Activated B cell treated with CpG ODN at 0.5 μM for 24 hours (primary cell): ENCODE measurements at places on chromosomes 3 and 15. TPM values are rescaled to one million over a fixed set of nuclear protein-coding genes. Genes with fewer than 3 reads are reported as not detected.
A peak's percentile ranks its signal among the peaks of the same experiment; 100 is the strongest.

GRCh38 chr3:37041546-37042195 is 48.4 kb downstream of the MLH1 start:
- peaks cover 73% of the 10 kb centered on the region for H3K36me3 ChIP-seq
- H3K27me3 ChIP-seq = no peaks in the 10 kb centered on the region
- no peak for DNase-seq
- no peaks in the 10 kb centered on the region for H3K4me1 ChIP-seq

- H3K4me1 ChIP-seq = peaks cover 14% of the 10 kb centered on the region
- H3K27ac ChIP-seq = no peak overlapping the region
- no peak for DNase-seq
These were observed 1.6 kb upstream of the PLD1 start for GRCh38 chr3:171811913-171812335.

DNA sequence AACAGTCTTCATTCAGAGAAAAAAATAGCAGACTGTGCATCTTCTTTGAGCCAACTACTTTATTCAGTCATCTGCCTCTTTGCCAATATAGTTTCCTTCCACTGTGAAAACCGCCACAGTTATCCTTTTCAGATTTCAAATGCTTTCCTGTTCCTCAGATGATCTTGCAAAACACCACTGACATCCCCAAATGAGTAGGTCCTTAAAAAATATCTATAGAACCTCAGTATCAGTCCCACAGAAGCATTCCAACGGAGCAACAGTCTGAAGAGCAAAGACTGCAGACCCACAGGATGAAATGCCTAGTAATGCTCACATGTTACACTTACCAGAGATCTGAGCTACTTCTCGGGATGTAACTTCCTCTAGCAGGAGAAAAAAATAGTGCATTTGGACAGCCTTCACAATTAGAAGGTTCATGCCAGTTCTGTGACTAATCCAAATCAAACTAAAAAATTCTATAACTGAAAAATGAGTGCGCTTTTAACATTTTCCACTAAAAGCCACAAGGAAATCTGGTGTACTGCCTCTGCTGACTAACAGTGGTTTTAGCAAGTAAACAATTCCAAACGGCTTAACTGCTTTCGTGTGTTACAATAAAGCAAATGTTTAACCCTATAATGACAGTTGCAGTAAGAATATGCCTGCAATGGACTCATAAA is at the start of gene ANKRD28:
ANKRD28 (minus strand) TSS at position 338 of the 662 bp plus-strand sequence. CDS start 1,458 bp downstream, outside the sequence.
- peaks cover 3% of the 10 kb centered on the region for H3K36me3 ChIP-seq
- DNase-seq = no peak
- peaks cover 66% of the 10 kb centered on the region for H3K4me1 ChIP-seq
- H3K4me3 ChIP-seq = peak within 1 kb of the TSS; percentile 68
- H3K27ac ChIP-seq = peak within 1 kb of the TSS; percentile 82

REC114 gene
- not detected in 2 replicates for total RNA-seq

GRCh38 chr3:16012086-16012485 is 162.4 kb upstream of the GALNT15 start:
- no peaks in the 10 kb centered on the region for H3K27me3 ChIP-seq
- no peak overlapping the region for H3K4me3 ChIP-seq
- no peaks in the 10 kb centered on the region for H3K4me1 ChIP-seq
- no peaks in the 10 kb centered on the region for H3K36me3 ChIP-seq
- H3K27ac ChIP-seq = no peak overlapping the region

DNA sequence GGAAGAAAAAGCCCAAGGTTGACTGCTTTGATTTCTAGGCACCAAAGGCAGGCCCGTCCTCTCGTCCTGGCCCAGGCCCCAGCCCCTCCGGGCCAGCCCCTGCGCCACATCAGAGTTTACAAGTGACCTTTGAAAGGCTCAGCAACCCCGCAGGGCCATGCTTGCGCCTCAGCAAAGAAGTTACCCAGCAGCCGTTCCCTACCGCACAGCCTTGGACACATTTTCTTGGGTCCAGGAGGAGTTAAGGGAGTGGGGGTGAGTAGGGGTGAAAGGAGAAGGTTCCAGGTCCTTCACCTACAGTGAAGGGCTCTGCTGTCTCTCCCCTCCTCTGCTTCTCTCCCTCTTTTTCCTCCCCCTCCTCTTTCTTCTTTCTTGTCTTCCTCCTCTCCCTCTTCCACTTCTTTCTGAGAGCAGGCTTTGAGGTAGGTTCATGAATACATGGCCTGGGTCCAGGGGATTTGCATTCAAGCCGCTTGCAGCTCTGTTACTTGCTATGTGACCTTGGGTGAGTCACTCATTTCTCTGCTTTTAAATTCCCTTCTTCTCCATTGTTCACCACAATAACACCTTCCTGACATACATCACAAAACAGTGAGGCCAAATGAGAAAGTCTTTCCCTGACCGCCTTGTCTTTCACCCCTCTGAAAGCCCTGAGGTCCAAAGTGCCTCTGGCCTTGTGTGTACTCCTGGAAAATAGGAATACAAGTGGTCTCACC is 223.3 kb upstream of the TPRG1 start:
- H3K27me3 ChIP-seq = peaks cover 13% of the 10 kb centered on the region
- peak overlapping the region; percentile 93 for H3K27ac ChIP-seq
- H3K4me3 ChIP-seq = peak overlapping the region; percentile 62
- H3K36me3 ChIP-seq = no peaks in the 10 kb centered on the region
- peaks cover 43% of the 10 kb centered on the region for H3K4me1 ChIP-seq
- no peak for DNase-seq

GRCh38 chr15:63243101-63243500 is 34.3 kb upstream of the APH1B start:
- no peaks in the 10 kb centered on the region for H3K27me3 ChIP-seq
- H3K4me1 ChIP-seq = peaks cover 43% of the 10 kb centered on the region
- DNase-seq = no peak
- H3K27ac ChIP-seq = peak overlapping the region; percentile 59

DNA sequence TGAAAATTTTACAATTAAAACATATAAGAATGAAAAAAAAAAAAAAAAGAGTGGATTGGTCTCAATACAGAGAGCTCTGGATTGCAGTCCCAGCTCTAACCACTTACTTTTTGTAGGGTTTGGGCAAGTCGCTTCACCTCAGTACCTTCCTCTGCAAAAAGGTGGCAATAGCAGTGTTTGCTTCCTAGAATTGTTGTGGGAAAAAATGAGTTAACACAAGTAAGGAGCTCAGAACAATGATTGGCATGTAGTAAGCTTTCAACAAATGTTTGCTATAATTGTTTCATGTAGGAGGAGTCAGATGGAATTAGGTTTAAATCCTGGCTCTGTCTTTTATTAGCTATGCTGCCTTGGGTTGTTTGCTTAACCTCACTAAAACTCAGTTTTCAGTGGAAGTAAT is 425.2 kb upstream of the TBL1XR1 start:
- H3K36me3 ChIP-seq = no peaks in the 10 kb centered on the region
- no peak overlapping the region for H3K27ac ChIP-seq
- no peak for DNase-seq

- no peak overlapping the region for H3K4me3 ChIP-seq
- H3K27me3 ChIP-seq = no peaks in the 10 kb centered on the region
- peaks cover 18% of the 10 kb centered on the region for H3K36me3 ChIP-seq
These were observed 5.3 kb downstream of the RAF1 start for GRCh38 chr3:12658593-12659058.

DNA sequence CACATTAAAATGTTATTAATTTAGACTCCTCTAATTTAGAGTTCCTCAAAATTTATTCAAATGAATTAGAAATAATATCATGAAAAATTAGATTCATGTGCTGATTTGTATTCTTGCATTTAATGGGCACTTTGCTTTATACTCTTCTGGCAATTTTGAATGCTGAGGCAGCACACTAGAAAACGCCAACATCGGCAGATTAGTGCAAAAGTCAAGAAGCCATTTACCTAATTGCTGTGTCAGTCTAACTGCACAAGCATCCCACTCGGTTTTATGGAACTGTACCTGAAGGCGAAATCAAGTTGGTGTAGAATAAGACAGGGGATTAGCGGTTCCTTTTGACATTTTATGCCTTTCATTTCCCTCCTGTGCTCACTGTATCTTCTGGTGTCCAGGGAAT is 382.0 kb downstream of the ROBO2 start:
- H3K27ac ChIP-seq = no peak overlapping the region
- no peak overlapping the region for H3K4me3 ChIP-seq
- H3K27me3 ChIP-seq = no peaks in the 10 kb centered on the region
- no peak for DNase-seq

SLC35G2 gene
- total RNA-seq = 4.2 and 4.3 TPM in 2 replicates

DNA sequence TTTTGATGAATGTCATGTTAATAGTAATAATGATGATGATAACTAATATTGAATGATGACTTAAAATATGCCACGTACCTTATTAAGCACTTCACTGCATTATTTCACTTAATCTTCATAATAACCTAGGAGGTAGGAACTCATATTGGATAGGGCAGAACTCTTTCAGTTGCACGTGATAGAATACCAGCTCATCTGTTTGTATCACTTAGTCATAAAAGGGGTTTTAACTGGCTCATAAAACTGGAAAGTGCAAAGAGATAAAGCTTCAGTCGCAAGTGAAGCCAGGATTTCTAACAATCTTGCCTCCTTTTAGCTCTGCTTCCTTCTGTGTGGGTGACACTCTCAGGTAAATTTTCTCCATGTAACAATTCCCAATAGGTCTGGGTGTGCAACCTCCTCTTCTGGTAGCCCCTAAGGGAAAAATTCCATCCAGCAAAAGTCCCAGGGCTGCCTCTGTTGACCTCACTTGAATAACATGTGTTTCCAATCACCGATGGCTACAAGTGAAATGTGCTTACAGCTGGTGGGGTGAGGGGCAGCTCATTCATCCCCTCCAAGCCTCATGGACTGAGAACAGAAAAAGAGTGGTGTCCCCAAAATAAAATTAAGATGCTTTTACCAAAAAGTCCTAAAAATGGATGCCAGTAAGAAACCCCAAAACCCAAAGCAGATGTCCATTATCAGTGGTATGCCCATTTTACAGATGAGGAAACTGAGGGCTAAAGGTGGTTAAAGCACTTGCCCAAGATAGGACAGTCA is 9.3 kb downstream of the GXYLT2 start:
- H3K4me1 ChIP-seq = no peaks in the 10 kb centered on the region
- peaks cover 21% of the 10 kb centered on the region for H3K27me3 ChIP-seq
- DNase-seq = no peak
- no peak overlapping the region for H3K4me3 ChIP-seq

DNA sequence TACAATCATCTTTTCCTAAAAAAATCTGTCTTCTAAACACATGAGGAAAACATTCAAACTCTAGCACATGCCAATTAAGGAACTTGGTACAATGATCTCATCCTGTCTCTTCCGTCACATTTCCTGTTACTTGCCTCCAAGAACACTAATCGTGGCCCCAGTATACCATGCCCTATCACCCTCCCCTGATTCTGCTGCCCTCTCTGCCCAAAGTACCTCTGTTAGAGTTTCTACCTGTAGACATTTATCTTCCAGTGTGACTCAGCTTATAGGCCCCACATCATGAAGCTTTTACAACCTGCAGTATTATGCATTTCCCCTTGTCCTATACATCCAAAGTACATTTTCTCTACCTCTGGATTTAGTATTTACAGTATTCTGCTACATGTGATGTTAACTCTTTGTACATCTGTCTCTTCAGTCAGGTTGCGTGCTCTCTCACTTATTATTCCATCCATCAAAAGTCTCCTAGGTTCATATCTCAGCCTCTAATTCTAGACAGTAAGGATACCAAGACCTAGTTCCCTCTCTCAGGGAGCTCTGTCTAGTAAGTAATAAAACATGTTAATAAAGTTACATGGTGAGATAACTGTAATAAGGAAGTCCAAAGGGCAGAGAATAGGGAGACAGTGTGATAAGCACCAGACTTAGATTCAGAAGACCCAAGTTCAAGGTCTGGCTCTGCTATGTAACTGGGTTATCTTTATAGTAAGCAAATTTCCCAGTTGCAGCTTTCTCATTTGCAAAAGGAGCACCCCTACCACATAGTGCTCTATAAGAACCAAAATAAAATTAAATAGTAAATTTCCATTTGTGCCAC is 8.9 kb upstream of the SEMA6D start:
- no peak for DNase-seq
- no peaks in the 10 kb centered on the region for H3K4me1 ChIP-seq
- no peak overlapping the region for H3K27ac ChIP-seq
- no peaks in the 10 kb centered on the region for H3K36me3 ChIP-seq
- no peak overlapping the region for H3K4me3 ChIP-seq
- no peaks in the 10 kb centered on the region for H3K27me3 ChIP-seq

TGM4 gene
- total RNA-seq = not detected in 2 replicates

GOLGA8T gene
- total RNA-seq = not detected in 2 replicates

- DNase-seq = no peak
- H3K27ac ChIP-seq = no peak overlapping the region
- no peaks in the 10 kb centered on the region for H3K4me1 ChIP-seq
- H3K36me3 ChIP-seq = no peaks in the 10 kb centered on the region
These were observed 119.9 kb upstream of the CADPS start for GRCh38 chr3:62995119-62995518.

DNA sequence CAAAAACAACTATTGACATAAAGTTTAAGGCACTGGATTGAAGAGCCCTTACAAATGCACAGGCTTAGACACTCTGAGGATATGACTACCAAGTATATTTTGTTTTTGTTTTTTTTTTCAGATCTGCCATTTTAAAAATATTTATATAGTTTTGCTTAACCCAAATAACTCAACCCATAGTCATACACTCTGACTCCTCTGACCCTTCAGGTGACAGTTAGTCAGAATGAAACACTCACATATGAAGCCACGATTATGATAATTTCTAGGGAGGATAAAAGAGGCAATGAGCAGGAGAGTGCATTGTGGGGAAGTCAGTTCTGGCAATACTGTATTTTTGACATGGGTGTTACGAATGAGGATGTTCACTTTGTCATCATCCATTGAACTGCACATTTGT is 774.7 kb downstream of the MECOM start:
- no peak overlapping the region for H3K27ac ChIP-seq
- no peaks in the 10 kb centered on the region for H3K36me3 ChIP-seq
- no peaks in the 10 kb centered on the region for H3K27me3 ChIP-seq
- H3K4me3 ChIP-seq = no peak overlapping the region

TAGLN3 gene
- not detected in 2 replicates for total RNA-seq

LDHAL6B gene
- total RNA-seq = not detected in 2 replicates

GRCh38 chr3:172596394-172596706 is 73.1 kb upstream of the TNFSF10 start:
- DNase-seq = no peak
- H3K4me1 ChIP-seq = peaks cover 35% of the 10 kb centered on the region
- no peak overlapping the region for H3K4me3 ChIP-seq
- no peaks in the 10 kb centered on the region for H3K36me3 ChIP-seq
- H3K27me3 ChIP-seq = no peaks in the 10 kb centered on the region
- H3K27ac ChIP-seq = no peak overlapping the region

IL12A gene
- 7.0 and 7.8 TPM in 2 replicates for total RNA-seq

DNA sequence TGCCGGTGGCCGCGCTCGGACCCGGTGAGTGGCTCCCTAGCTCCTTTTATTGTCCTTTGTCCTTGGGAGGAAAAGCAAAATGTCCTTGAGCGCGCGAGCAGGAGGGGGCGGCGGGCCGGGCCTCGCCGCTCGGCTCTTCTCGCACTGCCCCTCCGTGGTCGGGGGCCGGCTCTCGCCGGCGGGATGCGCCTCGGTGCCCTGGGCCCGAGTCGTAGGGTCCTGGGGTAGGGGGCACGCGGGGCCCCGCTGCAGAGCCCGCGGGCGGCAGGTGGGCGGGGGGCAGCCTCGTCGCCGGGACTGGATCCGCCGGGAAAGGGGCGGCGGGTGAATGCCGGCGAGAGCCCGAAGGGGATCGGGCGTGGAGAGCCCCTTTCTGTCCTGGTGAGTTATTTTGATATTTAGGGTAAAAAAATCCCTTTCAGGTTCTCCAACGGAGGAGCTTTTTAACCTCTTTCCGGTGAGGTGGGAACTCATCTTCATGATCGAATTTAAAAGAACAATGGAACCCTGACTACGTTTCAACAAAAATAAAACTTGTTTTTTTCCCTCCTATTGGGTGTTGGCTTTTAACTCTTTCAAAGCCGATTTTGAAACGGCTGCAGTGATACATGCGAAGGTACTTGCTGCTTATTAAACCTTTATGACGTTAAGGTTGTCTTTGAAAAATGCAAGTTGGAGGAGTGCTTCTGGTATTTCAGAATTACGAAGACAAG is 16.8 kb upstream of the CHD2 start:
- H3K27me3 ChIP-seq = no peaks in the 10 kb centered on the region
- DNase-seq = no peak
- peak overlapping the region; percentile 91 for H3K27ac ChIP-seq
- peaks cover 55% of the 10 kb centered on the region for H3K4me1 ChIP-seq
- peaks cover 49% of the 10 kb centered on the region for H3K36me3 ChIP-seq

GP9 gene
- total RNA-seq = not detected in 2 replicates
